ENCODE measurements at places on chromosomes 1 and 21.

GRCh38 chr21:38346286-38346685, 89.5 kb downstream of the KCNJ15 start:
- DNase-seq = no peak

GRCh38 chr1:76666499-76666898, 200.8 kb upstream of the ST6GALNAC5 start:
- no peak for DNase-seq

DNA sequence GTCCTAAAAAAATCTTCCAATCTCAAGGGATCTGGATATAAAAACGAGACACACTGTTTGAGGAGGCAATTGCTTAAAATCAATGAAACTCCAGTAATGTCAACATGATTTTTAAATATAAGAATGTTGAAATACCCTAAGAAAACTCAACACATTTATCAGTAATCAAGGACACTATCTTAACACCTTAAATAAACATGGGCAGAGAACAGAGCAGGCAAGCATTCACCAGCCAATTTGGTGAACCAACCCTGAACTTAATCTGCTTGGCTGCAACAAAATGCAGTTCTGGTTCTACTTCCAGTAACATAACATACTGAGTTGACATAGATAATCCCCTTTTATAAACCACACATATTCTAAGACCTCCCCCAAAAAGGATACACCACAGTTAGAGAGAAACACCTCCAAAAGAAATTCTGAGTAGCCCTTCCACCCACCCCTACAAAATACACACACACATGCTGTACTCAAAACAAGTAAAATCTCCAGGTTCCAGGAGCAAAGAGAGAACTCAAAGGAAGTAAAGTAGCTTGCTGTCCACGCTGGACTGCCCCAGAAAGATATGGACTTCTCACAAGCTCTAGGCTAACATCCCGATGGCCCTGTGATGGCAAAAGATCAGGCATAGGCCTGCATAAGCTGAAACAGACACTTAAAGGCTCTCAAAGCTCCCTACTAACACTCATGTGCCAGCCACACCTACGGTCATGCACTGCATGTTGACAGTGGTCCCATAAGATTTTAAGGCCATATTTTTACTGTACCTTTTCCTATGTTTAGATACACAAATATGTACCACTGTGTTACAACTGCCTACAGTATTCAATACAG, 30.5 kb downstream of the TP53BP2 start:
- no peak for DNase-seq

DNA sequence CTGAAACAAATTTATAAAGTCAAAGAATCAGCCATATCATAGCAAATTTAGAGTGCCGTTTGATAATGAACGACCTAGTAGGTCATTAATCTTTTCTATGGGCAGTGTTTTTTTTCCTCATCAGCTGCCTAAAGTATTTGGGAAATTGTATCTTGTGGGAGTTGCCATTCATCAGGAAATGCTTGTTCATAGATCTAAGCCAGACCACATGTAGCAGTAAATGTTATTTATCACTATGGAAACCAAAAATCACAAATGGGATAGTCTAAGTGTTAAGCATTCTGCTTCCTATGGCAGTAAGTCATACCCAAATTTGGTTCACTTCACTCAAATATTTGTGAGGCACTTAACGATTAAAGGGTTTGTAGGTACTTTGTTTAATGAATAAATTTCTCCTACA, 52.9 kb downstream of the LRRC8D start:
- peak; percentile 89 for DNase-seq

GRCh38 chr1:16927711-16928485, 6.2 kb downstream of the CROCC start:
- DNase-seq = no peak

- DNase-seq = peak; percentile 91
These were observed 2.8 kb upstream of the EFHD2 start for GRCh38 chr1:15406614-15407559.

DNA sequence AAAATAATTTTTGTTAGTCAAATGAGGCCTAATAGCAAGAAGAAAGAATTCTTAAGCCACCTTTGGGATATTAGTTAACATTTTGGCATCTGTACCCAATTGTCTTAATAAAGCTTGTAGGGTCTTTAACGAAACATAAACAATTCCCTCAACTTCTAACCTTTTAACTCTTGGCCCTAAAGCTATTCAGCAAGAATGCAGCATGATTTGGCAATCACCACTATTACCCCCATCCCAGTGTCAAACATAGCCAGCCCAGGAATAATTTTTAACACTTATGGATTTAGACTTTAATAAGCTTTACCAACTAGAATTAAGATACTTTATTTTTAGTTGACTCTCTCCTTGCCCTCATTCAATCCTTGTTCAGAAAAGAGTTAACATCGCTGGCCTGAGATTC, 2.5 kb upstream of the SLC16A4 start:
- DNase-seq = no peak

DNA sequence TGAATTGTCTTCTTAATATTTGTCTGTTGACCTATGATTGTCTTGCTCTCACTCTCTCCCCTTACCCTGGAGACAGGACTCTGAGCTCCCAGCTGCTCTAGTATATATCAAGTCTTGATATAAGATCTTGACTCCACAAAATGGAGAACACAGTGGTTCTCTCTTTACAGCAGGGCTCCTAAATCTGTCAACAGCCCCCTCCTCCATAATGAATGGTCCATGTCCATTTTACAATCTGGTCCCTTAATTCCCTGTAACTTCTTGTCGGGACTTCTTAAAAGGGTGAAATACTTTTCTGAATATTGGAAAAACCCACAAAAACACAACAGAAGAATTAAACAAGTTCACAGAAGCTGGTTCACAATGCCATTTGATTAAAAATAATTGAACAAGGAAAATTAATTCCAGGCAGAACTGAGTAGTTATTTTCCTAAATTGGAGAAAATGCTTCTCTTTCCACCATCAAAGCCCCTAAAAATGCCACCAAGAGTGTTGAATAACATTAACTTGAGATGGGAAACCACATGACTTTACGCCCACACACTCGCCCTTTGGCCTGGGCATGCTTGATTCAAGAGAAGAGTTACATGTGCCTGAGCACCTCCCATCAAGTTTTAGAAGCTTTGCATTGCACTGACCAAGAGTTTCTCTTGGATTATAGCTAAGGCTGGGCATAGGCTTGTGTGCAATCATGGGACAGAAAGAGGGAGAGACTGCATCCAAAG, 109.8 kb downstream of the TOMM20 start:
- no peak for DNase-seq

GRCh38 chr1:109981004-109981335, 3.6 kb upstream of the AHCYL1 start:
- no peak for DNase-seq

DNA sequence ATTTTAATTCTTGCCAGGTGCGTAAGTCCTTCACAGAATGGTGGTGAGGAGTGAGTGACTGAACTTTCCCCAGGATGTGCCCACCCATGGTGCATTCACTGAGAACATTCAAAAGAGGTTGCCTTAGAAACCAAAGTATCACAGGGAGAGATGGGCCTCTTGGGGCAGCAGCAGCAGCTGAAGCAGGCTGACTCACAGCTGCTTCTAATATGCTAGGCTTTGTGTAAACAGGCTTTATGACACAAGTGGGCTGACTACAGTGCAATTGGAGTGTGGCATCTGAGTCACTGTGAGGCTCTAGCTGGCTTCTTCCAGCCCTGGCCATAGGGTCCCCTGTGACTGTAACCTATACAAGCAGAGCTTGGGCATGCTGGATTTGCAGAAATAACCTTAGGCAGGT, 12.6 kb downstream of the PIGP start:
- DNase-seq = peak; percentile 96

- DNase-seq = peak; percentile 18
These were observed 27.4 kb downstream of the MORC3 start for GRCh38 chr21:36347278-36347961.

DNA sequence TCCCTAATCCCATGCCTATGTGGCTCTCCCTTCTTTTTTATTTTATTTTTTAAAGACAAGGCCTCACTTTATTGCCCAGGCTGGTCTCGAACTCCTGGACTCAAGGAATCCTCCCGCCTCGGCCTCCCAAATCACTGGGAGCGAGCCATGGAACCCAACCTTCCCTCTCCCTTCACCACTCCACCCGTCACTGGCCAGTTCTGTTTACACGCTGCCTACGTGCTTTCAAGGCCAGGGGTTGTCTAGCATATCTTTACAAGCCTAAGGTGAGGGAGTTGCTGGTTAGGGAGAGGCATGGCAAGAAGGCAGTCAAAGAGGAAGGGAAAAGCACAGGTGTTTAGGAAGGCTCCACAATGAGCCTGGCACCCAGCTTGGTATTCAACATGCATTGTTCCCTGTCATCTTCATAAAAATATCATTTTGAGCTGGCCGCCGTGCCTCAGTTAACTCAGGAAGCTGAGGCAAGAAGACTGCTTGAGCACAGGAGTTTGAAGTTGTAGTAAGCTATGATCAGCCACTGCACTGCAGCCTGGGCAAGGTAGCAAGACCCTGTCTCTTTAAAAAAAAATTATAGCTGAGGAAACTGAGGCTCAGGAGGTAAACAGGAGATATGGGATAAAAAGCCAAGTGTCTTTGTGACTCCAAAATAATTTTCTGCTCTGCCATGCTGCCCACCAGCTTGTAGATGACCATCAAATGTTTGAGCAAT, 1.1 kb downstream of the RHBDL2 start:
- no peak for DNase-seq

GRCh38 chr1:22736501-22737080, 26.0 kb downstream of the EPHB2 start:
- DNase-seq = no peak

- no peak for DNase-seq
These were observed 85.3 kb downstream of the PLXNA2 start for GRCh38 chr1:208158640-208159554.

GRCh38 chr1:113692342-113692741, 66.9 kb downstream of the PHTF1 start:
- DNase-seq = no peak

Data from fibroblast of lung (primary cell).